Effector CD8-positive, alpha-beta T cell (primary cell): ENCODE measurements at places on chromosomes 2 and 18.

- no peak for DNase-seq
Observed at GRCh38 chr2:151315381-151315903, 26.0 kb upstream of the NMI start.

DNA sequence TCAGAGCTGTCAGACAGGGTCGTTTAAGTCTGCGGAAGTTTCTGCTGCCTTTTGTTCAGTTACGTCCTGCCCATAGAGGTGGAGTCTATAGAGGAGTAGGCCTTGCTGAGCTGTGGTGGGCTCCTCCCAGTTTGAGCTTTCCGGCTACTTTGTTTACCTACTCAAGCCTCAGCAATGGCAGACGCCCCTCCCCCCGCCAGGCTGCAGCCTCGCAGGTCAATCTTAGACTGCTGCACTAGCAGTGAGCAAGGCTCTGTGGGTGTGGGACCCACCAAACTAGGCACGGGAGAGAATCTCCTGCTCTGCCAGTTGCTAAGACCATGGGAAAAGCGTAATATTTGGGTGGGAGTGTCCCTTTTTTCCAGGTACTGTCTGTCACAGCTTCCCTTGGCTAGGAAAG, 86.5 kb downstream of the EFEMP1 start:
- DNase-seq = no peak

- no peak for DNase-seq
Observed at GRCh38 chr18:74284191-74284979, 7.4 kb downstream of the CYB5A start.

GRCh38 chr18:58590839-58591238, 38.1 kb downstream of the ALPK2 start:
- DNase-seq = no peak

- DNase-seq = no peak
Observed at GRCh38 chr2:55175254-55176093, 56.6 kb downstream of the CLHC1 start.

- no peak for DNase-seq
Observed at GRCh38 chr2:213249502-213249901, 34.8 kb upstream of the SPAG16 start.

DNA sequence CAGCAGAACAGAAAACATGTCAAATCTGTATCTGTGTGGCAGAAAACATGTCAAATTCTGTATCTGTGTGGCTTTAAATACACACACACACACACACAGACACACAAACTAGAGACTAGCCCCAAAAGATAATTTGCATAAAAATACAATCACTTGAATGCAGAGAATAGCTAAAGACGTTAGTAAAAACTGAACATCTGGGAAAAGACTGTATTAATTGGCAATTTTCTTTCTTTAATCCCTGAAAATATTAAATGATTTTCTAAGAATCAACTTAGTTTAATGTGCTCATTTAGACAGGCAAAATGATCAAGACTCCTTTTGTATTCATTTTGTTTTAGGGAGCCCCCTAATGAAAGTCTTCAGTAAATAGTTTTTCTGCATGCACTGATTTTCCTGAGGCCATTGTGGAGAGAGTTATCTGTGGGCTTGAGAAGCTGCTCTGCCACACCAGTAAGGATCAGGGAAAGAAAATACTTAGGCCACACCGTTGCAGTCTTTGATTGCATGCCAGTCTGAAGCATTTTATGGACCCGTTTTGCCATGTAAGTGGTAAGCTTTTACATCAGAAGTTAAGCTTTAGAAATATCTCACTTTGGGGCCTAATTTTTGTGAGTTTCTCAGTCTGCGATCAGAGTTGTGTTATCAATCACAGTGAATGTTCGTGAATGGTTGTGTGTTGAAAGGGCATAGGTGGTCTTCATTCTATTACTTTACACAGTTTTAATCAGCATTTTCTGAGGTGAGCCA, 2.2 kb downstream of the SPATS2L start:
- DNase-seq = no peak

- DNase-seq = no peak
Observed at GRCh38 chr2:164785457-164785856, 56.2 kb downstream of the COBLL1 start.

DNA sequence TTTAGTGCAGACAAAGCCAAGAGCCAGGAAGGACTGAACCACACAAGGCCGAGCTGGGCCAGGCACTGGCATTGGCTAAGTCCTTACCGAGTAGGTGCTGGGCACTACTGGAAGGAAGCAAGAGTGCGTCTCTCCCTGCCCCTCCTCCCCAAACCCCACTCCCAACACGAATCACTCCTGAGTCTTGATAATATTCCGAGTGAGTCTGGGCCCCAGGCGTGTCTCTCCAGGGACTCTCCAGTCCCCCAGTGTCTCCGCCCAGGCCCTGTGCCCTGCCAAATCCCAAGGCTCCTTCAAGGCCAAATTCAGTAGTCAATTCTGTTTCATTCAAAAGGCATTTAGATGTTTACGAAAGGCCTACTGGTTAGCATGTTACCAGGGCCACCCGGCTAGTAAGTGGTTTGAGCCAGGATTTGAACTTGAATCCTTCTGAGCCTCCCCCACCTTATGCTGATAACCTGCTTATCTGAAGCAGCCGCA, 82.8 kb downstream of the GLI2 start:
- DNase-seq = no peak

DNA sequence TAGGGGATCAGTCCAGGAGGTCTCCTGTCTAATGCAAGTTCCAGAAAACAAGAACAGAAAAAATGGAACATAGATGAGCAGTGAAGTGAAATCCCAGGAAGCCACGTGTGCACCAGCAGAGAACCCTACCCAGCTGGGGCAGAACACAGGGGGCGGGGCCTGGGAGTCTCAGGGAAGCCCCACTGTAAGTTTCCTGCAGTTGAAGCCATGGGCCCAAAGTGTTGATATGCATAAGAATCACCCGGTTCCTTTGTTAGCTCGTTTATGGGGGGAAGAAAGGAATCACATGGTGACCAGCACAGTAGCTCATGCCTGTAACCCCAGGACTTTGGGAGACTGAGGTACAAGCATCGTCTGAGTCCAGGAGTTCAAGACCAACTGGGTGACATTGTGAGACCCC, 131.3 kb downstream of the INO80D start:
- no peak for DNase-seq
